ENCODE measurements at places on chromosomes 11 and 22. TPM values are rescaled to one million over a fixed set of nuclear protein-coding genes. Genes with fewer than 3 reads are reported as not detected.
A peak's percentile ranks its signal among the peaks of the same experiment; 100 is the strongest.

DNA sequence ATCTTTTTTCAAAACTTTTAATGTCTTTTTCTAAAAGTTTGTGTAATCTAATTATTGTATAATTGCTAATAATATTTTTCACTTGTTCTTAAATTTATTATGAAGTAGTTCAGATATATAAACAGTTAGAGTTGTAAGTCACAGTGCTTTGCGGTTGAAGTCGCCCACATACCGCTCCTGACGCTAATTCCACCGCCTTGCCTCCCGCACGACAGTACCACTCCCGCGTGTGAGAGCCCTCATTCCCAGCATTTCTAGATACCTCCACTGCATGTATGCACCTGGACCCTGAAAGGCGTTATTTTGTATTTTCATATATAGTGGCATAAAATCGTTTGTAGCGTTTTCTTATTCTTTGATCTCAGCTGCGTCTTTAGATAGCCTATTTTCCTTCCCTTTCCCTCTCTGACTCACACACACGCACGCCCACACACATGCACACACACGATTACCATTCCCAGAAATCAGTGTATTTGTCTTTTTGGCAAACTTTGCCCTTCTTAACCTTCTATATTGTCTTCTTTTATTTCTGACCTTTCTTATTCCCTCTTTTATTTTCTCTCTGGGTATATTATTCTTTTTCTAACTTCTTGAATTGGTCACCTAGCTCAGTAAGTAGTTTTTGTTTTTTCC, 56.4 kb upstream of the PITPNB start:
- no peak for DNase-seq

PATE2 gene
- total RNA-seq: not detected

DNA sequence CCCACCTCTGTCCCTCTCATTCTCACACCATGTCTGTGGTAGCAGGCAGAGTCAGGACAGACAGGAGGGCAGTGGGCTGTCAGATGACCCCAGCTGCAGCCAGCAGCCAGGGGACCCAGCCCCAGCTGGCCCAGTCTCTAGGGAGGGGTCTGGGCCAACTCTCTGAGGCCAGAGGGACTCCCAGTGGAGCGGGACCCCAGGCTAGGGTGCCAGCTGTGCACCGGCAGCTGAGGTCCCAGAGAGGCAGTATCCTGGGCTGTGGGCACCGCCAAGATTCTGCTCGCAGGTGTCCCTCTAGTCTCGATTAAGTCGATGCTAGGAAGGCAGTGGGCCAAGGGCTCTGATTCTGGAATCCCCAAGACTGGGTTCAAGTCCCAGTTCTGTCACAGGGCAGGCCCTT, 16.7 kb upstream of the FADD start:
- DNase-seq: no peak

TREH gene
- total RNA-seq: not detected

- DNase-seq: peak; percentile 33
Measured at GRCh38 chr11:65872586-65873317, at the start of gene EFEMP2. Gene EFEMP2 (minus strand): TSS chr11:65872800. CDS start chr11:65872354, 446 bp downstream.

DNA sequence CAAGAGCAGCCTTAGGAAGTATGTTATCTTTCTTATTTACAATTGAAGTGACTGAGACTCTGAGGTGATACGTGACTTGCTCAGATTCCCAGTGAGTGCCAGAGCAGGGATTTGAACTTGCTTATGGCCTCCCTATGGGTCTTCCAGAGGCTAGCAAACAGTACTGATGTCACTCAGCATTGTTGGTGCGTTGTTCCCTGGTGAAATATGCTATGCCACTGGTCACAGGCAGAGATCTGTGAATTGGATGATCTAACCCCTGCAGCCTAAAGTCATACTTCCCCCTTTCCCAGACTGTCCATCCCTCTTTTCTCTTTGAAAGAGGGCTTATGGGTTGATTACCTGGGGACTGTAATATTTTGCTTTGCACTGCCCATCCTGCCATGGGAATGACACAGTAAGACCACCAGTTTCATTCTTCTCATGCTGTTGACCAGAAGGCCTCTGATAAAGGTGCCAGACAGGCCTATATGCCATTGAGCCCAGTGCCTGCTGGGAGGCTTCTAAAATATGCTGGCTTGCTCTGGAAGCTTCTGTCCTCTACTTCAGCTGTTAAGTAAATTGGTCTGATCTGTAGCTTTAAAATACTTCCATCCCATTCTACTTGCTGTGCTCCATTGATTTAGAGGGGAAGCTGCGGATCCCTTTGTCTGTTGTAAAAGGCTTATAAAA, 152.2 kb upstream of the E2F8 start:
- DNase-seq: no peak

LMO2 gene
- total RNA-seq: 9.6 TPM

DNA sequence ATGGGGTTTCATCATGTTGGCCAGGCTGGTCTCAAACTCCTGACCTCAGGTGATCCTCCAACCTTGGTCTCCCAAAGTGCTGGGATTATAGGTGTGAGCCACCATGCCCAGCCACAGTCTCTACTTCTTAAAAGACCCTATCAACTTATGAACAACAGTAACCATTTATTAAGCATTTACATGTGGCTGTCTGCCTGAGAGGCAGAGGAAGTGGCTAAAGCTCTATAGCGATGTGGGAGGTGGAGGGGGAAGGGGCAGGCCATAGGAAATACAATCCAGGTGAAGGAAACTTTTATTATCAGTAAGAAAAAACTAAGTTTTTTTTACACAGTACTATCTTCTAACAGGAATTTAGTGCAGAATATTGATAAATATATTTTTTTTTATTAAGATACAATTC, 87.8 kb upstream of the PHOX2A start:
- no peak for DNase-seq

Data from natural killer cell (primary cell).